T-cell (primary cell): ENCODE measurements at places on chromosomes 7 and 10.

DNA sequence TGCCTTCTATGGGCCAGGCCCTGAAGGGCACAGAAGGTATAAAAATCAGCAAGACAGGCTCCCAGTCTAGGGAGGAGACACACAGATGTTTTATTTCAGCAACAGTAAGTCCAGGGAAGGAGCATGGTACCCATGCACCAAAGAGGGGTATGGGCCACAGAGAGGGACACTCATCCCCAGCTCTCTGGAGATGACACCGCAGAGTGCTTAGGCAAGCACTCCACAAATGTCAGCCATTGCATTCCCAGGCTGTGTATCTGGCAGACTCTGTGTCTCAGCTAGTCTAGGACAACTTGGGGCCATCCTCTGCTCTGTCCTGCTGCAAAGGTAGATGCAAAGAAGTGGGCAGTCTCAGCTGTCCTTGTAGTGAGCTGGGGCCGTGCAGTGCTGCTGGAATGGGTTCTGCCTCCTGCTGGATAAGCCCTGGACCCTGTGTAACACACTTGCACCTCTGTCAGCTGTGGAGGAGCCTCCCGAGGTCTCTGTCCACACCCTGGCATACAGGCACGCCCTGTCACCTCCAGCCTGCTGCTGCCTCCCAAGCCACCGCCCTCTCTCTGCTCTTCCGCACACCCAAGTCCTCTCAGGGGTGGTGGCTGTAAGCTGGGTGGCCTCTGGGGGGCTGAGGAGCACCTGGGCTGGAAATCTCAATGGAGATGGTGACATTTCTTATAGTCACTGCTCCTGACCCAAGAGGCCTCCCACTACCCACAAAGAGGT, 57.6 kb downstream of the VOPP1 start:
- DNase-seq: no peak
- H3K27me3 ChIP-seq: no peaks in the 10 kb centered on the region
- H3K4me1 ChIP-seq: peaks cover 40% of the 10 kb centered on the region
- H3K36me3 ChIP-seq: peaks cover 62% of the 10 kb centered on the region
- no peak overlapping the region for H3K27ac ChIP-seq

DNA sequence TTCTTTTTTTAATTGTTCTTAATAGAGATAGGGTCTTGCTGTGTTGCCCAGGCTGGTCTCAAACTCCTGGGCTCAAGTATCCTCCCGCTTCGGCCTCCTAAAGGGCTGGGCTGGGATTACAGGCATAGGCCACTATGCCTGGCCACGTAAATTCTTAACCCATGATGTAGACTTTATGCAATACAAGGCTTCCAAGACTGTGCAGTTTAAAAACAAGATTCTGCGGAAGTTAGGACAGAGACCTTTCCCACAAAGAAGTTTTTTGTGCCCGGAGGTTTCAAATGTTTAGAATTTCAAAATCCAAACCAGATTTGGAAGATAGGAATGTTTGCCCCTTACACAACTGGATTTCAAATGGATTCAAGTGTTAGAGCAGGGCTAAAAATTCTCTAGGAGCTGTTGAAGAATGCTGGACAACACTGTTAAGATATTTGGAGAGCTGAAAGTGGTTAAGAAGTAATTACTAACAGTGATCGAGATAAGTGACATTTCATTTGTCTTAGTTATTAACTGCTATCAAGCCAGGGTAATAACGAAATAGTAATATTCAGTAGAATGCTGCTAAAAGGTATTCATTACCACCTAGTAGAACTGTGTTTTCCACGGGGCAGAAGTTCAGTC, 7.4 kb downstream of the APBB1IP start:
- H3K27me3 ChIP-seq: no peaks in the 10 kb centered on the region
- no peaks in the 10 kb centered on the region for H3K36me3 ChIP-seq
- H3K4me3 ChIP-seq: no peak overlapping the region
- peaks cover 64% of the 10 kb centered on the region for H3K4me1 ChIP-seq
- no peak for DNase-seq
- peak overlapping the region; percentile 88 for H3K27ac ChIP-seq

- no peaks in the 10 kb centered on the region for H3K4me1 ChIP-seq
- H3K27ac ChIP-seq: no peak overlapping the region
- no peaks in the 10 kb centered on the region for H3K27me3 ChIP-seq
- H3K36me3 ChIP-seq: no peaks in the 10 kb centered on the region
- no peak overlapping the region for H3K4me3 ChIP-seq
- DNase-seq: no peak
Observed at GRCh38 chr10:28496481-28496961, 36.4 kb upstream of the WAC start.

DNA sequence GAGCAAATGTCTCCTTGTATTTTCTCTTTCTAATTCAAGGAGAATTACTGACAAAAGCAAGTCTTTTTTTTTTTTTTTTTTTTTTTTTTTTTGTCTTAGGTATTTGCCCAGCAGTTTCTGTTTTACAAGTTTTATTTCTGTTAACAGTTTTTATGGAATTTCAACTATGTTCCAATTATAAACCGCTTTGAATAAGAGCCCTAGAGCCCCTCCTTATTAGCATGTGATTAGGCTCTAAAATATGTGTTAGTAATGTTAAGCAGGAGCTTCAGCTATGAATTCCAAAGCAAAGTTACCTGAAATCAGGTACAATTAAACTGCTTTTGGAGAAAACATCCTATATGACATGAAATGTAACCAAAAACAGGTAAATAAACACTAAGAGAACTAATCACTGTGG, 997.0 kb upstream of the POT1 start:
- no peaks in the 10 kb centered on the region for H3K4me1 ChIP-seq
- H3K27me3 ChIP-seq: no peaks in the 10 kb centered on the region
- no peak overlapping the region for H3K27ac ChIP-seq
- no peak for DNase-seq
- no peaks in the 10 kb centered on the region for H3K36me3 ChIP-seq

GRCh38 chr7:91824201-91824600, 56.3 kb downstream of the MTERF1 start:
- no peak overlapping the region for H3K4me3 ChIP-seq
- H3K27ac ChIP-seq: no peak overlapping the region
- no peaks in the 10 kb centered on the region for H3K4me1 ChIP-seq
- no peaks in the 10 kb centered on the region for H3K27me3 ChIP-seq
- peaks cover 2% of the 10 kb centered on the region for H3K36me3 ChIP-seq
- no peak for DNase-seq

GRCh38 chr10:3886641-3887251, 101.7 kb upstream of the KLF6 start:
- H3K4me1 ChIP-seq: peaks cover 25% of the 10 kb centered on the region
- no peak for DNase-seq
- peak overlapping the region; percentile 88 for H3K27ac ChIP-seq

DNA sequence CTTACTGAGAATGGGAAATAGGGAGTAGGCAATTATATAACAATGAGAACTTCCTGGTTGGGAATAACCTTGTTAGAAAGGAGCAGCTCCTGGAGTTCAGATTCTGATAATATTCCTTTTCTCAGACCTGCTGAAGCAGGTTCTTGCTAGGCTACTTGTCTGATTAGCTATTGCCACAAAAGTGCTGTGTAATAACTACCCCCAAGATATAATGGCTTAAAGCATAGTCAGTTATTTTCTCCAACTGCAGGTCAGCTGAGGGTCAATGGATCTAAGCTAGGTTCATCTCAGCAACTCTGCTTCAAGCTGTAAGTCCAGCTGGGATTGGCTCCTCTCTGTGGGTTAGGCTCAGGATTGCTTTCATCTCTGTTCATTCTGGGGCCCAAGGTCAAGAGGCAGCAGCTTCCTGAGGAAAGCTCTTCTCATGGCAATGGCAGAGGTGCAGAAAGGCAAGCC, 9.4 kb upstream of the CNOT4 start:
- no peaks in the 10 kb centered on the region for H3K27me3 ChIP-seq
- H3K4me3 ChIP-seq: no peak overlapping the region
- DNase-seq: no peak
- no peaks in the 10 kb centered on the region for H3K36me3 ChIP-seq
- no peaks in the 10 kb centered on the region for H3K4me1 ChIP-seq

- no peak overlapping the region for H3K4me3 ChIP-seq
- H3K27ac ChIP-seq: no peak overlapping the region
- H3K36me3 ChIP-seq: no peaks in the 10 kb centered on the region
- DNase-seq: no peak
- H3K27me3 ChIP-seq: no peaks in the 10 kb centered on the region
Observed at GRCh38 chr10:106959521-106959920, 205.0 kb downstream of the SORCS1 start.

- no peaks in the 10 kb centered on the region for H3K4me1 ChIP-seq
- no peak overlapping the region for H3K27ac ChIP-seq
- H3K36me3 ChIP-seq: no peaks in the 10 kb centered on the region
Observed at GRCh38 chr7:30977222-30977621, 13.5 kb downstream of the GHRHR start.

- no peaks in the 10 kb centered on the region for H3K36me3 ChIP-seq
- H3K4me3 ChIP-seq: no peak overlapping the region
- H3K4me1 ChIP-seq: no peaks in the 10 kb centered on the region
- H3K27ac ChIP-seq: no peak overlapping the region
- no peaks in the 10 kb centered on the region for H3K27me3 ChIP-seq
- no peak for DNase-seq
Observed at GRCh38 chr7:82163586-82163985, 280.0 kb downstream of the CACNA2D1 start.

GRCh38 chr10:62471711-62472110, 97.5 kb downstream of the ZNF365 start:
- no peaks in the 10 kb centered on the region for H3K4me1 ChIP-seq
- H3K4me3 ChIP-seq: no peak overlapping the region
- no peak overlapping the region for H3K27ac ChIP-seq
- DNase-seq: no peak
- no peaks in the 10 kb centered on the region for H3K36me3 ChIP-seq

DNA sequence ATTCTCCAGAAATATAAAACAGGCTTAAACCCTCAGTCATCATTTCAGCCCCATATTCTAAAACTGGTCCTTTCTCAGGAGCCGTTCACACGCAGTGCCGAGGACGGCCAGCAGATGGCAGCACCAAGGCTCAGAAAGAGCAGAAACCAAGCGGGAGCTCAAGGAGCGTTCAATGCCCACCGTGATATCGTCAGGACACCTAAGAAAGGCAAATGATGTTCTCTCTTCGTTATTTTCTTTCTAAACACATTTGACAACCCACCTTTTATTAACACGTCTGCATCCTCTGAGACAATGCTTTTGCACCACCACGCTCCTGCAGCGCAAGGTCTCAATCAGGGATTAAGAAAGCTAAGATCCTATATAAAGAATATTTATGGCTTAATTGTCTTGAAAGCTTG, 45.7 kb upstream of the RBM33 start:
- no peaks in the 10 kb centered on the region for H3K36me3 ChIP-seq
- H3K4me1 ChIP-seq: peaks cover 2% of the 10 kb centered on the region
- H3K27me3 ChIP-seq: peaks cover 25% of the 10 kb centered on the region
- H3K27ac ChIP-seq: no peak overlapping the region

GRCh38 chr7:786472-787255, 45.6 kb upstream of the SUN1 start:
- peak; percentile 72 for DNase-seq
- H3K27me3 ChIP-seq: no peaks in the 10 kb centered on the region
- H3K27ac ChIP-seq: no peak overlapping the region
- peaks cover 5% of the 10 kb centered on the region for H3K4me1 ChIP-seq
- H3K4me3 ChIP-seq: no peak overlapping the region

- H3K4me3 ChIP-seq: peak overlapping the region; percentile 48
- peaks cover 68% of the 10 kb centered on the region for H3K4me1 ChIP-seq
- H3K27me3 ChIP-seq: no peaks in the 10 kb centered on the region
- no peak for DNase-seq
Observed at GRCh38 chr10:80471001-80471400, 16.9 kb downstream of the TSPAN14 start.

DNA sequence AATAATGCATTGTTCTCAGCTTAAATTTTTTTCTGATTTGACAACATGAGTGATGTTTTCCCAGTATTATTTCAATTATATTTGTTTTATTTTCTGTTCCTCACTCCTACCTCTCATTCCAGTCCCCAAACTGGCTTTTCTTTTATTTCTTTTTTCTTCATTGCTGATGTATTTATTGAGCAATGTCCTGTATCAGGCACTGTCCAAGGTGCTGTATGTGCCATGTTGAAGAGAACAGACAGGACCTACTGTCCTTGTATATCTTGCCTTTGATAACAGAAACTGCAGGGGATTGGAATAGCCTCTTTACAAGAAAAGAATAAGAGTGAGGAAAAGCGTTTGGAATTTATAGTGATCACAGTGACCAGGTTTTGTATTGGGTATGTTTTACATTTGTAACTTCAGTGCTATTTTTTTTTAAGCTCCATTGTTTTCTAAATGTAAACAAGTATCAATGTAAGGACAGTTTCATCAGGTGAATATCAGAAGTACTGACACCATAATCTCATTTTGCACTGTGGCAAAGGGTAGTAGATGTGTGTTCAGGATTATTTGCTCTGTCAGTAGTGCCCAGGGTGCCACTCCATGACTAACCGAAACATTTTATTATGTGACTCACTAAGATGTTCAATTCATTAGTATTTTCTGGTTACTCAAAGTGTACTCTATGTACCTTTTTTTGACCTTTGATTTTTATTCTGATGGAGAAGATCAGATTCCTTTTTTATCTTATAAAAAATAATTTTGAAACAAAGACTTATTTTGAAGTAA, 15.6 kb upstream of the CLDN12 start:
- H3K27ac ChIP-seq: no peak overlapping the region
- no peak for DNase-seq
- H3K4me3 ChIP-seq: no peak overlapping the region
- no peaks in the 10 kb centered on the region for H3K27me3 ChIP-seq
- H3K4me1 ChIP-seq: no peaks in the 10 kb centered on the region

- no peaks in the 10 kb centered on the region for H3K36me3 ChIP-seq
- H3K4me1 ChIP-seq: peaks cover 74% of the 10 kb centered on the region
- H3K4me3 ChIP-seq: no peak overlapping the region
- no peak for DNase-seq
Observed at GRCh38 chr7:143375298-143376034, 5.7 kb upstream of the ZYX start.

DNA sequence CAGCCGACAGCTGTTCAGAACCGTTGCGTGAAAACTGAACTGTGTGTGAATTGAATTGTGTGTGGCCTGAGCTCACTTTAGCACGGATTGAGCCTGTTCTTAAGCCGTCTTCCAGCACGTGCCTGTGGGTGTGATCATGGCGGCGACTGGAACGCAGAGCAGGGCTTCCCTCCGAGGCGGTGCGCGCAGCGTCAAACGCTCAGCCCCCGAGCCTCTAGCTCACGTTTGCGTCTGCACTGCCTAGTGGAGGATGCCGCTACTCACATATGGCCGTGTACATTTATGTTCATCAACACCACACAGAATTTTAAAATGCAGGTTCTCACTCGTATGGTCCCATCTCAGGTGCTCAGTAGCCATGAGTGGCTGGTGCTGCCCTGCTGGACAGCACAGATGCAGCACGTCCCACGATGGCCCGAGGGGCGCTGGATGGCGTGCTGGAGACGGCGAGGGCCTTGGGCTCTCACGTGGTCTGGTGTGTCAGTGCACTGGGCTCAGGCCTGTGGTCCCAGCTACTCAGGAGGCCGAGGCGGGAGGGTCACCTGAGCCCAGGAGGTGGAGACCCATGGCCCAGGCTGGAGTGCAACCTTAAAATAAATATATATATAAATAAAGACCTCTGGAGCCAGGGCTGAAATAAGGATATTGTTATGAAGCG, 22.0 kb downstream of the SUN1 start:
- no peak overlapping the region for H3K4me3 ChIP-seq
- H3K4me1 ChIP-seq: no peaks in the 10 kb centered on the region
- peaks cover 28% of the 10 kb centered on the region for H3K36me3 ChIP-seq
- H3K27me3 ChIP-seq: no peaks in the 10 kb centered on the region
- DNase-seq: no peak

GRCh38 chr7:104217620-104218019, 9.8 kb upstream of the ORC5 start:
- H3K4me1 ChIP-seq: no peaks in the 10 kb centered on the region
- DNase-seq: no peak
- H3K4me3 ChIP-seq: no peak overlapping the region
- H3K27ac ChIP-seq: no peak overlapping the region
- H3K36me3 ChIP-seq: no peaks in the 10 kb centered on the region
